ENCODE measurements at places on chromosomes 5 and 9.

GRCh38 chr5:129830288-129830687, 74.0 kb upstream of the CHSY3 start:
- DNase-seq = no peak

DNA sequence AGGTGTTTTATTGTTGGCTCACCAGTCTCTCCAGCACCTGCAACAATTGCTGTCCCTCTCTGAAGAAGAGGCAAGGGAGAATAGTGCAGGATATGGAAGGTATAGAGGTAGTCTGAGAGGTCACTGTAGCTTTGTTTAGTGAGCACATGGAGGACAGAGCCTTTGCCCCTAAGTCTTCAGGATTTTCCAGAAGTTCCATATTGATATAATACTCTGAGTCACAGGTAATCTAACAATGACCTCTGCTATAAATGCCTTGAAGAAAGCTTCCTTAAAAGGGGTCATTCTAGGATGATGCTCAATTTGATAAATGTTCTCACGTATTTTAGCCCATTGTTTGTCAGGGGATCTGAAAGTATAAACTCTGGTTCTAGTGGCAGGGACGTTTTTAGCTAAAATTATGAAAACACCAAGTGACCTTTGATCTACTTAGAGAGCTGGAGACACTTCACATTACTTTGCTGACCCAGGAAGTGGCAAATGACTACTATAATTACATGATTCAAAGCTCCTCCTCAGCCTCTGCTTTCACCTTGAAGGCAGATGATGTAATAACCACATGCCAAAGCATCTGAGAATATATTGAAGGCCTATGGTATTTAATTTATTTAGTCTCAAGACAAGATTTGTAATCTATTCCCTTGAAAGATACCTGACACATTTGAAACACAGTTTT, 366.9 kb upstream of the NUDT12 start:
- DNase-seq = no peak

GRCh38 chr9:76310577-76310976, 83.6 kb downstream of the RFK start:
- DNase-seq = no peak

- no peak for DNase-seq
These were observed 33.3 kb upstream of the ABCA1 start for GRCh38 chr9:104961238-104961637.

GRCh38 chr5:163384669-163385068, 52.7 kb upstream of the CCNG1 start:
- peak; percentile 23 for DNase-seq

DNA sequence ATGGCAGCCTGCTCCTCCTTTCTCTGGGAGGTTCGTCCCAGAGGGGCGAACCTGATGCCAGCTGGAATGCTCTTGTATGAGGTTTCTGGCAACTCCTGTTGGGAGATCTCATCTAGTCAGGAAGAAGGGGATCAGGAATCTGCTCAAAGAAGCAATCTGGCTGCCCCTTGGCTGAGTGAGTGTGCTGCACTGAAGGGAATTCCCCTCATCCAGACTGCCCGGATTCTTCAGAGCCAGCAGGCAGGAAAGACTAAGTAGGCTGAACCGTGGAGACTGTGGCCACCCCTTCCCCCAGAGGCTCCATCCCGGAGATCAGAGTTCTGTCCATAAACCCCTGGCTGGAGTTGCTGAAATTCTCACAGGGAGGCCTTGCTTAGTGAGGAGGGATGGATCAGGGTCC, 476.0 kb downstream of the CSNK1G3 start:
- DNase-seq = no peak

DNA sequence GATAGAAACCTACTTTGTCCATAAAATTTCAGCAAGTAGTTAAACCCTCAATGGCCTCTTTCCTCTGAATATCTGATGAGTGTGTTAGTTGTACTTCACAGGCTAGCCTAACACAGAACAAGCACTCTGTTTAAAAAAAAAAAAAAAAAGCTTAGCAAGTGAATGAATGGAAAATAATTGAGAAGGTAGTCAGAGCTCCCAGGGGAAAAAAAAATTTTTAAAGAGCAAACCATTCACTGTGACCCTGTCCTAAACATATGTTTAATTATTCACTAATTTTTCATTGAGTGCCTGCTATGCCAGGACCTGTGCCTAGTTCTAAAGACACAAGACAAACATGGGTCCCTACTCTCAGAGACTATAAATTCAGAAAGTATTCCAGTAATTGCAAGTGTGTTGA, 69.3 kb downstream of the SH3RF2 start:
- DNase-seq = no peak

DNA sequence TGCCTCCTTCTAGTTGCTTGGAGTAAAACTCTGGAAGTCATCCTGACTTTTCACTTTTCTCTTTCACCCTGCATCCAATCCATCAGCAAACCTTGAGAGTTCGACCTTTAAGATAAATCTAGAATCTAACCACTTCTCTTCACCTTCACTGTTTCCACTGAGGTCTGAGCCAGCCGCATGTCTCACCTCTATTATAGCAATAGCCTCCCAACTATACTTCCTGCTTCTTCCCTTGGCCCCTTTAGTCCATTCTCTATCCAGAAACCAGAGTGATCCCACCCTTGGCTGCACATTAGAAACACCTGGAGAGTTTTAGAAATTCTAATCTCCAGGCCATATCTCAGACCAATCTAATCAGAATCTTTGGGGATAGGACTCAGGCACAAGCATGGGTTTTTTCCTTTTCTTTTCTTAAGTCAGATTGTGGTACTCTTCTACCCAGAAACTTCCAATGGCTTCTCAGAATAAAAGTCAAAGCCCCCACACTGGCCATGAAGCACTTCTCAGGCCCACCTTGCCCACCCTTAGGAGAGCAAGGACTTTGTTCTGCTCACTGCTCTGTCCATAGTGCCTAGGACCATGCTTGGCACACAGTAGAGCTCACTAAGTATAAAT, 33.1 kb downstream of the MFAP3 start:
- DNase-seq = no peak

DNA sequence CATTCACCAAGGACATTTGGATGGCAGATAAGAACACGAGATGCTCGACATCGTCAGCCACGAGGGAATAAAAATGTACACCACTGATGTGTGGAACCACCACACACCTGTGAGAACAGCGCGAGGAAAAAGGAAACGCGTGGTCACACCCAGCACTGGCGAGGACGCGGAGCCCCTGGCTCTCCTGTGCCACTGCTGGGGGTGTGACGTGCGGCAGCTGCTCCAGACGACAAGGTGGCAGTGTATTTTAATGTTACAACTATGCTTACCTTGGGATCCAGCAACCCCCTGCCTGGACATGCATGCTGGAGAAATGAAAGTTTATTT, 13.6 kb upstream of the CEP72 start:
- DNase-seq = no peak

DNA sequence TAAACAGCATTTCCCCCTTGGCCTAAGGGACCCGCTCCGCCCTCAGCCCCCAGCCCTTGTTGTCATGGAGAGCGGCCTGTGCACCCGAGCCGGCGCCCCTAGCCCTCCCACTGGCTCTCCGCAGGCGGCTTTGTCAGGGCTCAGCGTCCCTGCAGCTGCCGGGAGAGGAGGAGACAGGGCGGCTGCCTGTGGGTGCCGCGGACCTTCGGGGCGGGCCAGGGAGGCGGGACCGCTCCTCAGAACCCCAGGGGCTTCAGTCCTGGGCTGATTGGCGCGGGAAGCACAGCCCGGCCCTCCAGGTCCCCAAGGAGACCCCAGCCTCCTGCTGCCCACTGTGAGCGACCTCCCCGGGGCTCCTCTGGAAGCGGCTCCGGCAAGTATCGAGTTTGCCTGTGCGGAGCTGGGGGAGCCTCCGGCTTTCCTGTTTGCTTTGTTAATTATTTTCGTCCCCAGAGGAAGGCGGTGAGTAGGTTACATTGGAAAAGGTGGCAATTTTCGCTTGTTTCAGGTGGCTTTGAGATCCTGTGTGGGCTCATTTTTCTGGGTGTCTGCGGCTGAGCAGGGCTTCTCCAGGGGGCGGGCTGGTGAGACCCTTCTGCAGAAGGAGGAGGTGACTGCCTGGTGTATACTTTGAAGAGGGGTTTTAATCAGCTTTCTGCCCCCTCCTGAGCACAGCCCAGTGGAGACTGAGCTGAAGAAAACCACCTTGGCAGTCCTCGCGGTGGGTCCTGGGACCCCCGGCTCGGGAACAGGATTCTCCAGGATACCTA, at the start of gene FGD3:
TSS of gene FGD3 (plus strand) at position 256 of the 770 bp plus-strand sequence. CDS start 28,734 bp downstream, outside the sequence.
- DNase-seq = peak; percentile 57

DNA sequence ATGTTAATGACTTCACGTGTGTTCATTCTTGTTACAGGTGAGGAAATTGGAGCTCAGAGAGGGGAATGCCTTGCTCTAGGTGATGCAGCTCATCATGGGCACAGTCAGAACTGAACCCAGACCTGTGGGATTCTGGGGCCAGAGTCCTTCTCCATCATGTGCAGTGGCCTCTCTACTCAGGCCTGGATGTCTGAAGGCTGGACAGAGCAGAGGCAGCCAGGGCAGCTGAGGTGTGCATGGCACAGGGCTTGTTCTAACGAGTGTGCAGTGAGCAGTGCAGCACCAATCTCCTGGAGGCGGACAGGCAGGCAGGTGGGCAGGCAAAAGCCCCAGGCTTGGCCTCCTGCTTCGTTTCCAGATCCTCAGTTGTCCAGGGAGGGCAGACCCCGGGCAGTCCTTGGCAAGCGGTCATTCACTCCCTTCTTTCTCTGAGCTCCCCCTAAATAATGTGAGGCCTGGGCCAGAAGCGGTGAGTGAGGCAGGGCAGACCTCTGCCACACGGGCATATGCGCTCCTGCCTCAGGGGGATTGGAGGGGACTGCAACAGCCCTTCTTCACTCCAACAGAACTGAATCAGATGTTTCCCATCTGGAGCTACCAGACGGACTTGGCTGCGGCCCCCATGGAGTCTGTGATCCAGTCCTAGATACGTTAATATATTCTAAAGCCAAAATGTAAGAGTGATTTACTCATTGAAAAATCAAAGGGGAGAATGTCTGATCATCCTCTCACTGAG, 68.7 kb upstream of the FSTL4 start:
- no peak for DNase-seq

- DNase-seq = no peak
These were observed 211.4 kb downstream of the KIAA0825 start for GRCh38 chr5:94407023-94407422.

GRCh38 chr5:150394131-150394530, 18.6 kb downstream of the CD74 start:
- no peak for DNase-seq

DNA sequence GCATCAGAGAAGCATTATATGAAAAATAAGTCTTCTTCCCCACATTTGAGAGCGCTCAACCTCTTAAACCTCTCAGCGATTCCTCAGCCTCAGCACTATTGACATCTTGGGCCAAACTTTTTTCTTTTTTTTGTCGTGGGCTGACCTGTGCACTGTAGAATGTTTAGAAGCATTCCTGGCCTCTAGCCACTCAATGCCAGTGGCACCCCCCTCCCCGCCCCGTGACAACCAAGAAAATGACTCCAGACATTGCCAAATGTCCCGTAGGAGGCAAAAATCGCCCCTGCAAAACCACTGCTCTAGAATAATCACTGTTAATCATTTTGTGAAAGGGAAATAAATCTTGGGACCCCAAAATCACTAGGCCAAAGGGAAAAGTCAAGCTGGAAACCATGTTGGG, 129.1 kb upstream of the BOD1 start:
- no peak for DNase-seq

- peak; percentile 66 for DNase-seq
These were observed 15.8 kb downstream of the PSMB7 start for GRCh38 chr9:124399323-124399967.

DNA sequence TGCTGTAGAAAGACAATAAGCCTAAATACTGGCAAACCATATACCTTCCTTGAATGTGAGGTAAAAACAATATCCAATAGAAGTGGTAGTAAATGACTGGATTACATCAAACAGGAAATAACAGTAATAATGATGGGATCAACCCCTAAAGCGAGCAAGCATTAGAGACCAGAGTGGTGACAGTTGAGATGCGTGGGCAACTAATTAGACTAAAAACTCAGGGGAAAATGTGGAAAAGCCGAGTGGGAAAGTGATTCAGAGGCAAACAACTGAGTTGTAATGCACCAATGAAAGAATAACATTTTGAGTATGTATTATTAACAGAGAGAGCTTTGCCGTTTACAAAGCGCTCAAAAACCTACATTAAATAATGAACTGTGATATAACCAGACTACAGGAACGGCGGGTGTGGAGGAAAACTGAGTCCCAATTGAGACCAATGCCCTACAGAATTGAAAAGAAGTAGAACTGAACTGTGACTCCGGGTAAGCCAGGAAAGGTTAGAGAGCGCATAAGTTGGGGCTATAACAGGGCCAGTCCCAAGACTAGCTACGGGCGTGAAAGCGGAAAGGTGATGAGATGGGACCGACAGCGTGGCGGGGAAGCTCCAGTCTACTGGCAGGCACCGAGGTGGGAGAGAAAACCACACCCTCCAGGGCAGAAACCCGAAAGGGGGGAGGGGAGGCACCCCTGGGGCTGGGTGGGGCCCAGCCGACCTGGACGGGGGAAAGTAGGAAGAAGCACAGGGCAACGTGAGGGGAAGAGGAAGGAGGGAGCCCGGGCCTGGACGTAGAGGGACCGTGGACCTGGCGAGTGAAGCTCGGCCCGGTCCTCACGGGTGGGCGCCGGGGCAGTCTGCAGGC, 592 bp downstream of the UBAP2 start:
- DNase-seq = no peak

DNA sequence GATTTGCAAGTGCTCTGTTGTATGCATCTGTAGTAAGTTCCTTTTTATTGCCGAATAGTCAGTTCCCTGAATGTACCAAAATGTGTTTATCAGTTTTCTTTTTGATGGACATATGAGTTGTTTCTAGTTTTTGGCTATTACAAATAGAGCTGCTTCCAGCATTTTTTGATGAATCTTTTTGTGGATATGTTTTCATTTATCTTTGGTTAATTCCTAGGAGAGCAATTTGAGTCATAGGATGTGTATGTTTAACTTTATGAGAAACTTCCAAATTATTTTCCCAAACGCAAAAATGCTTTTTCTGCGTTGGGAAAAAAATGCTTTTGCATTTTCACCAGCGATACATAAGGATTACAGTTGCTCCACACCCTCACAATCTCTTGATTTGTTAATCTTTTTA, 287.7 kb downstream of the FER start:
- no peak for DNase-seq

GRCh38 chr9:79213417-79214125, 358.2 kb upstream of the TLE4 start:
- DNase-seq = no peak

- no peak for DNase-seq
These were observed 45.4 kb downstream of the RCL1 start for GRCh38 chr9:4838189-4838546.

- DNase-seq = no peak
These were observed 162.5 kb downstream of the ELAVL2 start for GRCh38 chr9:23663536-23663935.

GRCh38 chr5:156693113-156693512, 157.0 kb upstream of the PPP1R2B start:
- no peak for DNase-seq

- peak; percentile 22 for DNase-seq
These were observed 300.4 kb downstream of the IRX2 start for GRCh38 chr5:2451100-2451499.

- peak; percentile 56 for DNase-seq
These were observed 1.1 kb downstream of the LARP1 start for GRCh38 chr5:154756009-154756867.

GRCh38 chr5:157555037-157555640, 20.4 kb downstream of the ADAM19 start:
- no peak for DNase-seq

GRCh38 chr5:115452083-115452482, 92.5 kb downstream of the FEM1C start:
- no peak for DNase-seq

- no peak for DNase-seq
These were observed 173.6 kb downstream of the GAPVD1 start for GRCh38 chr9:125434986-125435775.
